ENCODE measurements at places on chromosomes 2 and 18.

DNA sequence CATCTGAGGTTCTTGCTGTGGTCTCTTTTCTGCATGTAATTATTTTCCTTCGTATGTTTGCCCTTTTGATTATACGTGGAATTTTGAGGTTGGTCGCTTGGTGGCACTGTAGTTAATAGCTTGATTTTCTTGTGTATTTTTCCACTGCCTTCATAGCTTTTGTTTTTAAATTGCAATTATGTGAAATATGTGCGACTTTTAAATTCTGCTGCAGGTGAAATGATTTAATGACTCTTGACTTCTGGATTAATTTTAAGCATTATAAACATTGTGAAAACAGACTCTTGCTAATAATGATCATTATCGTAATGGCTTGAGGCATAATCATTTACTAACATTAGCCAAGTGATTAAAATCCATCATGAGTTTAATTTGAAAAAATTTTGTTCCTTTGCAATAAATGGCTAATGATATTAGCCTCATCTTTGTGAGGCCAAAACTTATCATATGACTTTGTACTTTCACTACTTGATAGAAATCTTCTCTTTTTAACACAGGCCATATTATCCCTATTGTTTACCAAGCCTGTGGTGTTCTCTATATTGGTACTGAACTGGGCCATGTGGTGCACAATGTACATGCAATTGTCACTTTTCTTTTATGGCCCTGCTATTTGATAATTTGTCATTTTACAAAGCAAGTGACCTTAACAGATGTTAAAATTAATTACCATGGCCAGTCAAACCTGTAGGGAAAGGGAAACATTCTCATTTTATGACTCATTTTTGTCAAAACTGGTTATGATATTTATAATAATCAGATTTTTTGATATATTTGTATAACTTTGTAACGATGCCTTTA, 62.8 kb upstream of the NEUROD1 start:
- DNase-seq: no peak

DNA sequence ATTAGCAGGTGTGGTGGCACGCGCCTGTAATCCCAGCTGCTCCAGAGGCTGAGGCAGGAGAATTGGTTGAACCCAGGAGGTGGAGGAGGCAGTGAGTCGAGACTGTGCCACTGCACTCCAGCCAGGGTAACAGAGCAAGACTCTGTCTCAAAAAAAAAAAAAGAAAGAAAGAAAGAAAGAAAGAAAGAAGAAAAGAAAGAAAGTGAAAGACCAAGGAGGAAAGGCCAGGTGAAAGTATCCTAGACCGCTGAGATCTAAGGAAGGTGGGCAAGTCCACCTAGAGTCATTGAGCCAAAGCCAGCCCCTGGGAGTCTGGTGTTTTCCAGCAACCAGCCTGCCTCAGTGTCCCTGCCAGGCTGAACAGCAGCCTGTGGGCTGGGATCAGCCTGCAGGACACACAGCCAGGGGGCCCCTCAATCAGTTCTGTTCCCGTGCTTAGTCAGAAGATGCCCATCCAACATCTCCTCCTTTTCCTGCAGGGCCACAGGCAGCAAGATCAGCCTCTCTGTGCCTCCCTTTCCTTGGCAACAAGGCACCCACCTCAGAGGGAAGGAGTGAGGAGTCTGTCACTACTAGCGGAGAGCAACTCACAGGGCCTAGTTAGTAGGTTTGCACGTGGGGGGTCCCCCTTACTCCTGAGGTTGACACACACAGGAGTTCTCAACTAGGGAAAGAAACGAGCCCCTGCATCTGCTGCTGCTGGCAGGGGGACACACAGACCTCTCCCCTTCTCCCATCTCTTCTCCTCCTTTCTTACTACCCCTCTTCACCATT, 64.1 kb downstream of the SMAD7 start:
- no peak for DNase-seq

DNA sequence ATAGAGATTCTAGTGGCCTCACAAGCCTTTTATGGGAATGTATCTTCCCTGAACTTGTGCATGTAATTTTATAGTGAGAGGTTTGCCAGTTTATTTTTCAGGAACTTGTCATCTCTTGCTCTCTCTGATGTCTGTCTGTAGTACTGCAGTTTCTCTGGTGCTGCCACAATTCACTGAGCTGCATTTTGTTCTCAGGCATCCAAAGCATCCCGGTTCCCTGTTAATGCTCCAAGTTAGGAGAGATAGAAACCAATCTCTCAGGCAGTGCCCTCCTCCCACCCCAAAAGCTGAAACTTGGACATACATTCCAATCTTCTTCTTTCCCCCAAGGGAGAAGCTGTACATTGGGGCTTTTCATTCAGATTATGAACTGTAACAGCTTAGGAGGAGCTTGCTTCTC, 30.1 kb upstream of the GRB14 start:
- no peak for DNase-seq

- DNase-seq: no peak
These were observed 905.6 kb downstream of the TSN start for GRCh38 chr2:122660786-122661634.

- no peak for DNase-seq
These were observed 405.1 kb upstream of the CYRIA start for GRCh38 chr2:17070711-17071110.

DNA sequence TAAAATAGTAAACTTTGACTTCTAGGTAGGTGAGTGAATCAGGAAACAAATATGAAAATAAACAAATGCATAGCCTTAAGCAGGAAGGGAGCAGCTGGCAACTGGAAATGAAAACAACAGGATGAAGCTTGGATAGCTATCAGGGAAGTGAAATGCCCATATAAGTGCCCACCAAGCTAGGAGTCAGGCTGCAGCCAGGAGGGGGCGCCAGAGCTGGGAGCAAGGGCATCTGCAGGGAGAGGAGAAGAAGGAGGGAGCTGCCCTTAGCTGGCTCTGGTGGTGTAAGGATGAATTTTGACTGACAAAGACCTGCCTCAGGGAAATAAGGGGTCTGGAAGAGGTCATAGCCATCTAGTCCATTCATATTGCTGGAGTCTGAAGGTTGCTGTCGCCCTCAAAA, 298.3 kb downstream of the TDRD15 start:
- no peak for DNase-seq

DNA sequence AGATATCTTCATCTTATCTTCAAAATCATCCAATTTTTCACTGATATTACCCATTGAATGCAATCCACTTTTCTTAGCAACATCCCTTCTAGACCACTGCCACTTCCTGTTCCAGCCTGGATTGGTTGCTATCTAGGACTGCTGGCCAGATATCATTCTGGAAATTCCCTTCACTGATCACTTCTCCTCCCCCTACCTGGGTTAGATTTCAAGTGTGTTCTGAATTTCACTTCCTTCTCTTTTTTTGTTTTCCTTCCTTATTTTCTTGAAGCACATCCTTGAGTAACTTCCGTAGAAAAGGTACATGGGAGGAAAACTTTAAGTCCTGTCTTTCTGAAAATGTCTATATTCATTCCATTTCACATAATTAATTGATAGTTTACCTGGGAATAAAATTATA, 82.0 kb upstream of the IL1R2 start:
- no peak for DNase-seq

DNA sequence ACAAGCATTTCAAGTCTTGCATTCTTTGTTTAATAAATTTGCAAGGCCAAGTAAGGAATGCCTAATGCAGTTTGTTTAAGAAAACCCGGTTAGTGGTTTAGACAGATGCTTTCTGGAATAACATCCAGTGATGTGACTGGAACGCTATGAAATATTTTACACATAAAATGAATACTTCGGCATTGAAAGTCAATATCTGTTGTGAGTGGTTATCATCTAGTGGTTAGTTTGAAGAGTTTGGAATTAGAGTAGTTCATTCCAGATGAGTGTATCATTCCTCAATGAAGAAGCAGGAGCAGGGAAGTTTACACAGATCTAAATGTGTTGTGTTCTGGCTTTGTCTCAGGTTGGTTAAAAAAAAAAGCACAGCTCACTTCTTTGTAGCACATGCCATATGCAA, 608.0 kb upstream of the PIK3C3 start:
- DNase-seq: no peak

- no peak for DNase-seq
These were observed 269.3 kb upstream of the ID2 start for GRCh38 chr2:8412586-8412985.

- DNase-seq: no peak
These were observed 29.4 kb upstream of the EIF2AK3 start for GRCh38 chr2:88656690-88657089.

- DNase-seq: no peak
These were observed 297.4 kb upstream of the MC4R start for GRCh38 chr18:60669938-60670337.

DNA sequence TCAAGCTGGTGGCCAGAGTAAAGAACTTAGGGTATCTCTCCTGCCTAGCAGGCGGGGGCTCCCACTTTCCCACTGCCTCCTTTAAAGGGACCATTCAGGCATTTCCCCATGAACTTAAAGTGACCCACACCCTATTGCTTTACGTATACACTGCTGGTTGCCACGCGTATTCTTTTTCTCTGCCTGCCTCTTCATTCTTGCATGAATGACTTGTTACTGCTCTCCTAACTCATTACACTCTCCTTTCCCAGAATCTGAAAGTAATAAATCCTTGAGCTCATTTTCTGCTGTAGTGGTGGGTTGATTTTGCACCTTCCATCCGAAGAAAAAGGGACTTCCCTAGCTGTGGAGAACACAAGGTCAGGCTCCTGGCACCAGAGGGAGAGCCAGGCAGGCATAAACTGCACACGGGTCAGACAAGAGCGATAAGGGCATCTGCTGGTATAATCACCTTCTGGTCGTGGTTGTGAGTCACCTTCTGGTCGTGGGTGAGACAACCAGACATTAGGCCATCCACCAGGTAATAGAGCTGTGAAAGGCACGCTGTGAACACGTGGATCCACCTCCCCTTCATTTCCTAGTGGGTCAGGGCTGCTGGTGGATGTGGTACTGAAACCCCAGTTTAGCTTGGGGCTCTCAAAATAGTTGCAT, 950.3 kb downstream of the SOCS6 start:
- no peak for DNase-seq

GRCh38 chr18:79872527-79873444, 75.0 kb downstream of the KCNG2 start:
- DNase-seq: no peak

- DNase-seq: no peak
These were observed 48.5 kb upstream of the HNRNPA3 start for GRCh38 chr2:177164131-177164530.

DNA sequence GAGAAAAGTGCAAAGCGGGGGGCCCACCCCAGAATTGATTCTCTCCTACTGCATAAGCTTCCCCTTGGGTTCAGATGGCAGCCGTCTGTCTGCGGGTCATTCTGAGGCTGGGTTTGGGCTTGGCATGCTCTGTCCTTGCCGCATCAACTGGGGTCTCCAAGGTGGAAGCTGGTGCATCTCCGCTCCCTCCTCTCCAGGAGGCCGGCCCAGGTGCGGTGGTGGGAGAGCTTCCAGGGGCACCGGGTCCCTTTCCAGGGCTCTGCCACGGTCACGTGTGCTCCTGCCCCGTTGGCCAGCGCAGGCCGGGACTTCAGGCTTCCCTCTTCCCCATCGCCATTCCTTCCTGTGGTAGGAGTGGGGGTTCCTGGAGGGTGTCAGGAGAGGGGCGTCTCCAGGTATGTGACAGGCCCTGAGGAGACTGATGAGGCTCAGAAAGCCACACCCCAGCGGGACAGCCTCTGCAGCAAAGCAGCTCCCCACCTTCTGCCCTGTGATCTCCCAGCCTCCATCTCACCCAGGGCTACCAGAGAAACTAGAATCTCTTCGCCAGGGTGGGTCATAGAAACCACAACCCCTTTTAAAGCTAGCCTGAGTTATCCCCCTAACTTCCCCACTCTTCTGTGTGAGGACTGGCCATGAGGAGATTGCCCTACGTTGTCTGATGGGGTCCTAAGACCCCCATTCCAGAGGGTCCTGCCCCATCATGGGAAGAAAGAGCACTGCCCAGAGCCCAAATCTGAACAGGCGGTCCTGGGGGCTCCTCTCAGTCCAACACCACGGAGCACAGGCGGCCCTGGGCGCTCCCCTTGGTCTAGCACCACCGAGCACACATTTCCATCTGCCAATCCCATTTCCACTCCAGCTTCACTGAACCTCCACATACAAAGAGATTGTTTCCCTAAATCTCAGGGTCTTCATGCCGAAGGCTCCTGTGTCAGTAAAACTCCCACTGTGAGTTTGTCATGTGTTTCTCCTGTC, 76.6 kb downstream of the SLC66A2 start:
- DNase-seq: no peak

DNA sequence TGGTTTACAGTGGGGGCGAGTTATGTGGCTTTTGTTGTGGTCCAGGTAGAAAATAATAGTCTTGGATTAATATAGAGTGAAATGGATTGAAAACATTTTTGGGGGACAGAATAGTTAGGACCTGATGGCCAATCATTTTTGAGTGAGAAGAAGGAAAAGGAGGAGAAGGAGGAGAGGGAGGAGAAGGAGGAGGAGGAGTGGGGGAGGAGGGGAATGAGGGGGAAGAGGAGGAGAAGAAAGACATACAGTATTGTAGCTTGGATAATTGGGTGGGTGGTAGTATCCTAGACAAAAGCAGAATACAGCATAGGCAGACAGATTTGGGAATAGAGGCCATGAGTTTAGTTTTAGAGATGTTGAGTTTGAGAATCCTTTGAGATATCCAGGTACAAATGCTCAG, 101.6 kb downstream of the GATA6 start:
- no peak for DNase-seq

- no peak for DNase-seq
These were observed 656.0 kb upstream of the CELF4 start for GRCh38 chr18:38221476-38222100.

DNA sequence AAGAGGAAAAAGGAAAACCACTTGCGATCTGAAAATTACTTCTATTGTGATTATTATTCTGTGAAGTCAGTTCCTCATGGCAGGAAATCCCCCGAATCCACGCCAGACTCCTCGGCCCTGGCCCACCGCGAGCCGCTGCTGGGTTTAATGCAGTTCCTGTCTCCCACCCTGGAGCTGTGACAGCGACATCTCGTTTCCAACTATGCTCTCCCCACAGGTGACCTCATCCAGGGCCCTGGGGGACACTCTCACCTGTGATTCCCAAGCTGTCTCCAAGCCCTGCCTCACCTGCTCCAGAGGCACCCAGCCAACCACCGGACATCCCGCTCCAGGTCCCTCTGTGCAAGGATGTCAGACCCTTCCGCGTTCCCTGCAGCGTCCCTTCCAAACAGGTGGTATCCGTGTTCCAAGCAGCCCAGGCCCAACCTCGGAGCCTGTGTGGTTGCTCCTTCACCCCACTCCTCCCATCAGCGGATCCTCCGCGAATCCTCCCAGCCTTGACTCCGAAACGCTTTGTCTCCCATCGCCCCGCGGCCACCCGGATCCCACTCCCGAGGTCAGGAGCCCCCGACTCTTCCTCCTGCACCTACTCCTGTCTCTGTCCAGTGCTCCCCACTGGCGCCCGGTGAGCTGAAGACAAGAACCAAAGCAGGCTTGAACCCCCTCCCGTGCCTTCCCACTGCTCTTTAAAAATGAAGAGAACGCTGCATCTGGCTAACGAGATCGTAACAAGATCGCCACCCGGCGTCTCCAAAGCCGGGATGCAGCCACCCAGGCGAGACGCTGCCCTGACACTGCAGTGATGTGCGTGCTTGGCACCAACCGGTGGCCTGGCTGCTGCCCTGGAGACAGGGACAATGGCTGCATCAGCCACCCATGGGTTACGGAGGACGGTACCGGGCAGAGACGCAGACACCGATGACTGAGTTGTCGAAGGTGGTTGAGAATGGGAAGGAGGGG, 96.5 kb downstream of the NDUFA10 start:
- DNase-seq: no peak

GRCh38 chr2:152396763-152397162, 61.8 kb downstream of the FMNL2 start:
- DNase-seq: no peak
